ENCODE measurements at places on chromosomes 3 and 15. TPM values are rescaled to one million over a fixed set of nuclear protein-coding genes. Genes with fewer than 3 reads are reported as not detected.

The CCR8 gene
- not detected for total RNA-seq

DNA sequence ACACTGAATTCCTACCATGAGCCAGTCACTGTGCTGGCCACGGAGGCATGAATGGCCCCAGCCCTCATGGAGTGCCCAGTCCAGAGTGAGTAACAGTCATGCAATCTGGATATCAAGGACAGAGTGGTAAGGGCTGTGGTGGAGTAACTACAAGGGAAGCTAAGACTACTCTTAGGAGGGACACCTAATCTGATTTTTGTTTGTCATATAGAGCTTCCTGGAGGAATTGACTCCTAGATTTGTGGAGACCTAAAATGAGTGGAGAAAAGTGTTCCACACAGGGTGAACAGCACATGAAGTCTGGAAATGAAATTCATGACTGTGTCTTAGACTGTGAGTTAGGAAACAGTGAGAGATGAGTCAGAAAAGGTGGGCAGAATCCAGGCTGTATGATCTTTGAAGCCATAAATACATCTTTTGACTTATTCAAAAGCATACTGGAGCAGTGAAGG lies 219.9 kb downstream of the NFKBIZ start:
- no peak overlapping the region for H3K4me3 ChIP-seq
- H3K4me1 ChIP-seq, result peaks cover 28% of the 10 kb centered on the region
- no peaks in the 10 kb centered on the region for H3K27me3 ChIP-seq
- no peaks in the 10 kb centered on the region for H3K36me3 ChIP-seq
- H3K27ac ChIP-seq, result peak overlapping the region; percentile 68
- peak; percentile 76 for DNase-seq

- H3K27me3 ChIP-seq, result peaks cover 41% of the 10 kb centered on the region
- no peak for DNase-seq
- no peak overlapping the region for H3K4me3 ChIP-seq
- H3K4me1 ChIP-seq, result no peaks in the 10 kb centered on the region
- H3K36me3 ChIP-seq, result no peaks in the 10 kb centered on the region
Observed at GRCh38 chr15:80375968-80376891, 28.0 kb upstream of the ARNT2 start.

GRCh38 chr3:8507496-8507895 lies 5.9 kb downstream of the LMCD1 start:
- H3K4me3 ChIP-seq, result no peak overlapping the region
- H3K36me3 ChIP-seq, result no peaks in the 10 kb centered on the region
- no peak for DNase-seq
- H3K27me3 ChIP-seq, result no peaks in the 10 kb centered on the region
- H3K27ac ChIP-seq, result no peak overlapping the region

The PPARG gene
- 12.4 TPM for total RNA-seq

The CFAP20DC gene
- total RNA-seq, result 1.1 TPM

The ARHGAP31 gene
- total RNA-seq, result 4.7 TPM

- H3K27me3 ChIP-seq, result no peaks in the 10 kb centered on the region
- no peaks in the 10 kb centered on the region for H3K36me3 ChIP-seq
- peaks cover 30% of the 10 kb centered on the region for H3K4me1 ChIP-seq
- H3K4me3 ChIP-seq, result peak within 1 kb of the TSS; percentile 51
- H3K27ac ChIP-seq, result peak within 1 kb of the TSS; percentile 73
- peak; percentile 97 for DNase-seq
Observed at GRCh38 chr3:57060089-57060821, at the start of gene SPATA12. SPATA12 (plus strand) TSS chr3:57060664; CDS start chr3:57073695, 13,031 bp downstream.

The SLC28A1 gene
- total RNA-seq, result not detected

The GNAT1 gene
- not detected for total RNA-seq

The SNTN gene
- not detected for total RNA-seq

The ACKR2 gene
- total RNA-seq, result 0.61 TPM

- H3K36me3 ChIP-seq, result peaks cover 9% of the 10 kb centered on the region
- H3K27me3 ChIP-seq, result no peaks in the 10 kb centered on the region
- H3K4me1 ChIP-seq, result no peaks in the 10 kb centered on the region
- DNase-seq, result no peak
Observed at GRCh38 chr3:194294199-194294894, 56.8 kb downstream of the CPN2 start.

GRCh38 chr3:161690299-161690620 lies 193.7 kb downstream of the OTOL1 start:
- H3K27ac ChIP-seq, result no peak overlapping the region
- DNase-seq, result no peak
- no peaks in the 10 kb centered on the region for H3K4me1 ChIP-seq

DNA sequence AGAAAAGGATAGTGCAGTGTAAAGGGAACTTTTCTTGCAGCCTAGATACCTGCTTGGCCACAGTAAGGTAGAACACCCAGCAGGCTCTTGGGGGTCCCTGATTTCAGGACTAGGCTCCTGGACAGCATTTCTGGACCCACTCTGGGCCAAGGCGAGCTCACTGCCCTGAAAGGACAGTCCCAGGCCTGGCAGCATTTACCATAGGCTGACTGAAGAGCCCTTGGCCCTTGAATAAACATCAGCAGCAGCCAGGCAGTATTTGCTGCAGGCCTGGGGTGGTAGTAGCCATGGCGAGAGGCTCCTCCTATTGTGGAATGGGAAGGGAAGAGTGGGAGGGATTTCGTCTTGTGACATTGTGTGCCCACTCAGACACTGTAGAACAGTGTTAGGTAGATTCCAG lies 529.2 kb downstream of the TUSC7 start:
- peaks cover 53% of the 10 kb centered on the region for H3K27me3 ChIP-seq
- no peak overlapping the region for H3K27ac ChIP-seq
- H3K4me1 ChIP-seq, result no peaks in the 10 kb centered on the region
- no peak for DNase-seq

GRCh38 chr3:171384101-171384891 lies 75.9 kb downstream of the TNIK start:
- H3K27me3 ChIP-seq, result no peaks in the 10 kb centered on the region
- H3K27ac ChIP-seq, result no peak overlapping the region
- H3K36me3 ChIP-seq, result no peaks in the 10 kb centered on the region
- no peak overlapping the region for H3K4me3 ChIP-seq

The CCDC54 gene
- not detected for total RNA-seq

The CKMT1A gene
- 11.4 TPM for total RNA-seq

DNA sequence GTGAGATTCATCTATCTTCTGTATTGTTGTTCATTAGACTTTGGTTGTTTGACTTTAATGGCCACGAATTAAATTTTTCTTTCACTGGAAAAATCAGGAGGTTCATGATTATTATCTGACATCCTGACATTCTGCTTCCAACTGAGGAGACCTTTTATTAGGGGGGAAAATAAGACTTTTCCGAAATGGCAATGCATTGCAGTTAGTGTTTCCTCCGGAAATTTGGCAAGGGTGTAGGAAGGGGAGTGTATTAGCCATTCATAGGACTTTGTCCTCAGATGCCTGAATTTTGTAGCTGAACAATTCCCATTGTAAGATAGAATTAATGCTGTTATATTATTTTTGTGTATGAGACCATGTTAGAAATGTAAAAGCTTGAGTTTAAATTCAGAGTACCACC lies 450.6 kb upstream of the TGFBR2 start:
- no peaks in the 10 kb centered on the region for H3K36me3 ChIP-seq
- H3K4me3 ChIP-seq, result no peak overlapping the region
- no peaks in the 10 kb centered on the region for H3K27me3 ChIP-seq
- H3K27ac ChIP-seq, result no peak overlapping the region

DNA sequence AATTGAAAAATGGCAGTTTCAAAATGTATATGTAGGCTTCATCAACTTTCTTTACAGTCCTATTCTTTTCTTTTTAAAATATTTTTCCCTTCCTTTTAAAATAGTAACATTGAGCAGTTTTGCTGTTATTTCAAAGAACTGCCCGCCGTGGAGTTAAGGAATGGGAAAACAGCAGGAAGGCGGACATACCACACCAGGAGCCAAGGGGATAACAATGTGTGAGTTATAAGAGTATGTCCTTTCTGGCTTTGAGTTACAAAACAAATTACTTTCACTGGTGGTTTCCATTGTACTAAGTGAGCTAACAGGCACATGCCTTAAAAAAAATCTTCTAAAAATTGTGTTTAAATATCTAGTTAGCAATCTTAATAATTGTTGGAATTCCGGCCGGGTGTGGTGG lies 37.4 kb upstream of the FBXL22 start:
- H3K36me3 ChIP-seq, result peaks cover 77% of the 10 kb centered on the region
- no peaks in the 10 kb centered on the region for H3K27me3 ChIP-seq

- no peak overlapping the region for H3K27ac ChIP-seq
- DNase-seq, result no peak
- H3K27me3 ChIP-seq, result no peaks in the 10 kb centered on the region
- H3K36me3 ChIP-seq, result no peaks in the 10 kb centered on the region
- no peak overlapping the region for H3K4me3 ChIP-seq
- H3K4me1 ChIP-seq, result peaks cover 4% of the 10 kb centered on the region
Observed at GRCh38 chr3:60308808-60309207, 942.4 kb downstream of the FHIT start.

GRCh38 chr3:114758831-114759699 lies 388.0 kb downstream of the ZBTB20 start:
- no peaks in the 10 kb centered on the region for H3K27me3 ChIP-seq
- peak; percentile 56 for DNase-seq
- no peak overlapping the region for H3K4me3 ChIP-seq
- H3K36me3 ChIP-seq, result no peaks in the 10 kb centered on the region
- H3K4me1 ChIP-seq, result peaks cover 11% of the 10 kb centered on the region
- H3K27ac ChIP-seq, result peak overlapping the region; percentile 20

The TMEM42 gene
- 27.8 TPM for total RNA-seq

DNA sequence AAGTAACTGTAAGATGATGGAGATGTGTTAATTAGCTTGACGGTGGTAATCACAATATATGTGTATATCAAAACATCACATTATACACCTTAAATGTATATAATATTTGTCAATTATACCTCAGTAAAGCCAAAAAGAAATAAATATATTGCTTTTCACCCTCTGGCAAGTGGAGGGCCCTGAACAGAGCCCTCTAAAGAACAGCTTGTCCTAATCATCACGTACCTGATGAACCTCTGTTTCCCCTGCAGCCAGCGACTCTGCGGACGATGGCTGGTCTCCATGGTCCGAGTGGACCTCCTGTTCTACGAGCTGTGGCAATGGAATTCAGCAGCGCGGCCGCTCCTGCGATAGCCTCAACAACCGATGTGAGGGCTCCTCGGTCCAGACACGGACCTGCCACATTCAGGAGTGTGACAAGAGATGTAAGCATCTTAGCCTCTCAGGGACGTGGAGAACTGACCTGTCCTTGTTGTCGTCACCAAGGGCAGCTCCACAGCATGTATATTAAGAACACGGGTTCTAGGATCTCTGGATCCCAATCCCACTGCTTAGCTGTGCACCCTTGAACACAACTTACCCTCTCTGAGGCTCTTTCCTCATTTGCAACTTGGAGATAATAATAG lies 6.3 kb downstream of the THBS1 start:
- DNase-seq, result no peak
- no peak overlapping the region for H3K4me3 ChIP-seq
- peaks cover 39% of the 10 kb centered on the region for H3K4me1 ChIP-seq
- peaks cover 100% of the 10 kb centered on the region for H3K36me3 ChIP-seq
- no peaks in the 10 kb centered on the region for H3K27me3 ChIP-seq
- H3K27ac ChIP-seq, result peak overlapping the region; percentile 75

DNA sequence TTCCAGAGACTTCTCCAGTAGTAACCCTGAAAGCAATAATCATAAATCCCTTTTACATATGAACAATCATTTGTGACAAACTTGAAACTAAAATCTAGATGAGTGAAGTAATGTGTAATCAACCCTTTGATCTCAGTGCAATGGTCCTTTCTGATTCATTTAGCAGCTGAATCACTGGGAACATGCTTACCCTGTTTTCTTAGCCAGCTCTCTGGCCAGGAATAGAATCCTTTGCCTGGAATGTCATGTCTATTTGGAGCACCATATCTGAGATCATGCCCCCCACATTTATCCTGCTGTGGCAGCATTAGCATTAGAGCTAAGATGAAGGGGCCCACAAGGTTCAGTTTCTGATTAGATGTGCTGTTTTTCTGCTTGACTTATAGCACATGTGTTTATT lies 309.8 kb downstream of the OXSM start:
- H3K27me3 ChIP-seq, result no peaks in the 10 kb centered on the region
- no peaks in the 10 kb centered on the region for H3K36me3 ChIP-seq
- no peak for DNase-seq
- H3K4me3 ChIP-seq, result no peak overlapping the region

The CLDND1 gene
- 128 TPM for total RNA-seq

DNA sequence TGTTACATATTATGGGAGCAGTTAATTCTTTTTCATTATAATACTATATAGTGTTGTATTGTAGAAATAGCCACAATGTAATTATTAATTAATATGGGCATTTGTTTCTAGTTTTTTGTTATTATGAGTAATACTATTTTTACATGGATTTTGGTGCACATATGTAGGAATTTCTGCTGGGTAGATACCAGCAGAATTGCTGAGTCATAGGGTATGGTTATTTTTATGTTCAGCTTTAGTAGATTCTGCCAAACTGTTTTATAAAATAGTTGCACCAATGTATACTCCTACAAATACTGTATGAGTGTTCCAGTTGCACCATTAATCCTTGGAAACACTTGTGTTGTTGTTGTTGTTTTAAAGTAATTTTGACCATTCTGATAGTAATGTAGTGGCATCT lies 91.5 kb downstream of the SH3GL3 start:
- no peak overlapping the region for H3K27ac ChIP-seq
- DNase-seq, result no peak
- H3K27me3 ChIP-seq, result peaks cover 10% of the 10 kb centered on the region
- no peaks in the 10 kb centered on the region for H3K36me3 ChIP-seq
- H3K4me3 ChIP-seq, result no peak overlapping the region

All from MCF 10A (cell line).